ENCODE measurements at places on chromosomes 5 and 9.

- DNase-seq, result no peak
Measured at GRCh38 chr9:72263572-72263971, 101.4 kb downstream of the ZFAND5 start.

DNA sequence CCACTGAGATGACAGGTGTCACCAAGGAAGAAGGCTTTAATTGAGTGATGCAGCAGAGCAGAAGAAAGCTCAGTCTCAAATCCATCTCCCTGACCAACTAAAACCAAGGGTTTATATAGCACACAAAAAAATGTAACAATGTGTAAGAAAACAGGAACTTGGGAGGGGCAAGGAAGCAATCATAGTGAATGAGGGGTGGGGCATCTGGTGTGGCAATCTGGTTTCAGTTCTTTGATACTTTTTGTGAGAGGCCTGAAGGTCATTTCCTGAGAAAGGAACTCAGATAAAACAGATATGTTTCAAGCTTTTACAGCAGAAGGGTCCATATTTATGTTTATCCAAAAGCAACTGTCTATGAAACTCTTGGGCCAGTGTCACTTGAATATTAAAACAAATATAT is 19.7 kb downstream of the CD180 start:
- DNase-seq, result no peak

DNA sequence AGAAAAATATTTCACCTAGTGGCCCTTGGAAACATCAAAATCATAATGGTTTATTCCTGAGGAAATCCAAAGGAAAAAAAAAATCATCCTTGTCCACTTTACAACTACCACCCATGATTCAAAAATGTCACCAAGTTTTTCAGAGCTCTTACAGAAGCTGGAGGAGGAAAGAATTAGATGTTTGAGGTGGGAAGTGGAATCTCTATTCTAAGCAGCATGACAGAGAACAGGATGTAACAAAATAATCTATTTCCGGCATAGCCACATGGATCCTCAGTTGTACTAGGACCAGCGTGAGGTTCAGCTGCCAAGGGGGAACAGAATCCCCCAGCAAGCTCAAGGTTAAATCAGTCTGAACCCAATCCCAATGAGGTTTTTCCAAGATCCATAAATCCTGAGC is 40.2 kb downstream of the FBXW11 start:
- DNase-seq, result no peak

DNA sequence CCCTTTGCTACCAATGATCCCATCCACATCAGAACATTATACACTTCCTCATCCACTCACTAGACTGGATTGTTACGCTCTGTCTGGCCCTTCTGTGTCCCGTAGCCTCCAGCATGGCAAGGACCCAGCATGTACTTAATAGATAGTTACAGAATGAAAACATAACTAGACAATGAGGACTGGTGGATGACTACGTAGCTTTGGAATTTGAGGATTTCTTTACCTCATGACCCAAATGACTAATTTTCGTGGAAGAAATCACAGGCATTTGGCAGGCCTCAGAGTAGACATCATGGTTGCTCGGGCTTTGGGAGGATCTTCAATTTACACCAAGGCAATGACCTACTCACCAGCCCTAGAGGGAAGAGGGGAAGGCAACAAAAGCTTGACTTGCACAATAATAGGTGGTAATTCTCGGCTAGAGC is 299.8 kb downstream of the TLE1 start:
- peak; percentile 82 for DNase-seq

DNA sequence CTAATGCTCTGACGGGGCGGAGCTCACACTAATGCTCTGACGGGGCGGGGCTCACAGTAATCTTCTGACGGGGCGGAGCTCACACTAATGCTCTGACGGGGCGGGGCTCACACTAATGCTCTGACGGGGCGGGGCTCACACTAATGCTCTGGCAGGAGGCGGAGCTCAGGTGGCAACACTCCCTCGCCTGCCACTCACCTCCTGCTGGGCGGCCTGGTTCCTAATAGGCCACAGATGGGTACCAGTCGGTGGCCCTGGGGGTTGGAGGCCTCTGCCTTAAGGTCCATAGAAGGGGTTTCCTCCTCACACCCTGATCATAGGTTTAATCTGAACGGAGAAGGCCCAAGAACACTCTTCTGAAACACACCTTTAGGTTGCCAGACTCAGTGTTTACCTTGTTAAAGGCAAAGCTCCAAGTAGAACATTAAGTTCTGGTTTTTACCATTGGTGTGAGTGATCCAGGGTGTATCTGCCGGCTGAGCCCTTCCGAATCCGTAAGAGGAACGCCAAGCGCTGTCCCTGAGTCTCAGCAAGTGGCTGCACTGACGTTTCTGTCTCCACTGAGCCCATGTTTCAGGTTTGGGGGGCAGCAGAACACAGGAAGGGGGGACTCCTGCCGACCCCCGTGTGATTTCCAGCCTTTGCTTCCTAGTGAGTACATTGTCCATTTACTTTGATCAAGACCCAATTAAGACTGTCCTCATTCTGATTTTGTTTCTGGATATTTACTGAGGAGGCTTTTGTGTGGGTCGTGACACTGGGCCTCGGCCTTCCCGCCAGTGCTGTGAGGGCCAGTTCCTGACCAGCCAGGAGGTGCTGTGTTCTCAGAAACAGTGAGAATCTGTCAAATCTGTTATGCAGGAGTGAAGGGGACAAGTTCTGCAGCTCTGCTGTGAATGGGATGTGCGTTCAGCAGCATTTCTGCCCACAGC is 24.6 kb upstream of the LRRC14B start:
- DNase-seq, result no peak

DNA sequence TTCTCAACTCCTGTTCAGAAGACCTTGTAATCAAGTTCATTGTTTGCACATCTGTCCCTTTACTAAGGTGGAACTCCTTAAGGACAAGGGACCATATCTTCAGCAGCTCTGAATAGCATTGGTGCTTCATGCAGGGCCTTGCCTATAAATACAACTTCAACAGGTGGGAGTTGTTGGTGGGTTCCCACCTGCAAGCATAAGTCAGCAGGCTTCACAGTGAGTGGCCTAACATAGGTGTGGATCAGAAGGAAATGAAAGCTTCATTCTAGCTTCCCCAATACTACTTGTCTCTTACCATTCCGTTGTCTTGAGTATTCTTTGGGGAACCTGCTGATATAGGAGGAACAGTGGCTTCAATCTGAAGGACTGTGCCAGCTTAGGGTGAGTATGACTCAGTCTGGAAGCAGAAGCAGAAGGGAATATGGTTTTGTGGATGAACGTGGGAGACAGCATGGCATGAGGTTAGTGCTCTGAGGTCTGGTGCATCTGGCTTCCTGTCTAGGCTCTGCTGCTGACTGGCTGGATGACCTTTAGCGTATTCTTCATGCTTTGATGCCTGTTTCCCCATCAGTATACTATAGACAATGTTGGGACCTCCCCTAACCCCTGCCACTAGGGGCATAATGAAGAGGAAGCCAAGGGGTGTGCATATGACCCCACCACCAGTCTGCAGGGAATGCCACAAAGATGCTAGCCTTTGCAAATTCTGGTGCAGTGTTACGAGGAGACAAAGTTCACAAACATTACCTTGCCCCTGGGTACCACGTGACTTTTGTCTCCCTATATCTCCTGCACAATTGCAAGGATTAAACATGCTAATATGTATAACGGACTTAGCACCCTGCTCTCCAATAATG is 192.3 kb downstream of the PALM2AKAP2 start:
- no peak for DNase-seq

- DNase-seq, result no peak
Measured at GRCh38 chr9:111274737-111275136, 55.3 kb downstream of the OR2K2 start.

- DNase-seq, result no peak
Measured at GRCh38 chr5:112419986-112420864, 1.1 kb upstream of the EPB41L4A start.

- no peak for DNase-seq
Measured at GRCh38 chr5:39273314-39273954, 54.1 kb upstream of the FYB1 start.

- no peak for DNase-seq
Measured at GRCh38 chr9:87309236-87309635, 188.4 kb upstream of the DAPK1 start.

DNA sequence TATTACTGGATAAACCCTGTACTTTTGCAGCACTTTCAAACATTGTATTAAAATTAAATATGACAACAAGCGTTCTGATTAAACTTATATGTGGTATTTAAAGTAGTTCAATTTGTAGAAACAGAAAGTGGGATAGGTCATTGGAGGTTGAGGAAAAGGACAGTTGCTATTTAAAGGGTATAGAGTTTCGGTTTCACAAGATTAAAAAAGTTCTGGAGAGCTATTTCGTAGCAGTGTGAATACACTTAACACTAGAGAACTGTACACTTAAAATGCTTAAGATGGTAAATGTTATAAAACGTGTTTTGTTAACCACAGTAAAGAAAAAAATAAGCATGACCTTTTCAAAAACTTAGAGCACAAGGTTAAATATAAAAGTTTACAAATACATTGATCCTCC is 382.1 kb downstream of the BRINP1 start:
- no peak for DNase-seq

GRCh38 chr9:111298111-111298510 is 31.9 kb downstream of the OR2K2 start:
- no peak for DNase-seq

DNA sequence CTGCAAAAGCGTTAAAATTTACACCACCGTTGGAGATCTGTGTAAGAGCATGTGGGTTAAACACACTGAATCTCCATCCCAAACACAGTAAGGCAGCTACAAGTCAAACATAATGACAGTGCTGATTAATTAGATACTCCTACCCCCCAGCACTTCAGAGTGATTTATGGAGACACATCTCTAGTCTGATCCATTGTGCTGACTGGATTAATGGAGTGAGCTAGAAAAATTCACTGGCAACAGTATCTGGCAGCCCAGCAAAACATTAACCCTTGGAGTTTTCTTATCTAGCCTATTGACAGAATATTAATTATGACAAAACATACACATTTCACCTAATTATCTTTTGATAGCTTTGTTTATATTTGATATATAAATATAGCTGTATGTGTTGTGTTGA is 188.6 kb upstream of the ISL1 start:
- no peak for DNase-seq

DNA sequence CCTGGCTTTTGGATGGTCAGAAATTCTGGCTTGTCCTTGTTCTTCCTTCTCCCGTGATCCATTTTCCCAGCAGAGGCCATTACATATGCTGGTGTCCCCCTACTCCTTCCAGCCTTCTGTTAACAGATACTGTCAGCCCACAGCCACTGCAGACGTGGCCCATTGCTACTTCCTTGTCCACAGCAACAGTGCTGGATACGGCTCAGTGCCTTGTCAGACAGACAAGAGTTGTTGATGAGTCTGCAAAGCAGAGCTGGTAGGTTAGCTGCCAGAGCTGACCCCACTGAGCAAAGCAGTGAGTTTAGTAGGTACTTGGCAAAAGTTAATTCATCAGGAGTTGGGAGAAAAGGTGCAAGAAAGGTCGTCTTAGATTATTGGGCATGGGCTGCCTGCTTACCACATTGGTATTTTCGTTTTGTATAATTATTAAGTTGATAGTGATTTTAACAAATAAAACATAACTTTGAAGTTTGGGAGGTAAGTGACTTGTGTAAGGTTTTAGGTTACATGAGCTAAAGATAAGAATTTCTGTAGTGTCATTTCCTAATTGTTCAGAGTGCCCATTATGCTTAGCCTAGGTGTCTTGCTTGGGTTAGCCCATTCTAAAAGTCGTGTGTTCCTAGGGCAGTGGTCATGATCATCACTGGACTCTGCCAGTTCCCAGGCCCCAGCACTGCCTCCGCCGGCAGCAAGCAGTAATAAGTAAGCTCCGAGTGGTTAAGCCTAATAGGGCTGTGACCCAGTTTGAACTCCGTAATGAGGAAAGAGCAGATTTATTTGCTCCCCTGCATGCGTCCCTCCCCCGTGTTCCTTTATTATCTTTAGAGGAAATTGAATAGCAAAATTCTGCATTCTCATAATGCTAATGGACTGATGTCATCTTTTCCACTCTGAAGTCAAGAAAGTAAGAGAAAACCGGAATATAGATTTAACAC is 292.0 kb downstream of the FANCC start:
- peak; percentile 80 for DNase-seq

- no peak for DNase-seq
Measured at GRCh38 chr5:72510610-72511181, 3.5 kb upstream of the ZNF366 start.

GRCh38 chr5:6218116-6218515 is 160.2 kb downstream of the MED10 start:
- DNase-seq, result no peak

- DNase-seq, result peak; percentile 36
Measured at GRCh38 chr5:149133795-149134777, 7.2 kb upstream of the ABLIM3 start.

DNA sequence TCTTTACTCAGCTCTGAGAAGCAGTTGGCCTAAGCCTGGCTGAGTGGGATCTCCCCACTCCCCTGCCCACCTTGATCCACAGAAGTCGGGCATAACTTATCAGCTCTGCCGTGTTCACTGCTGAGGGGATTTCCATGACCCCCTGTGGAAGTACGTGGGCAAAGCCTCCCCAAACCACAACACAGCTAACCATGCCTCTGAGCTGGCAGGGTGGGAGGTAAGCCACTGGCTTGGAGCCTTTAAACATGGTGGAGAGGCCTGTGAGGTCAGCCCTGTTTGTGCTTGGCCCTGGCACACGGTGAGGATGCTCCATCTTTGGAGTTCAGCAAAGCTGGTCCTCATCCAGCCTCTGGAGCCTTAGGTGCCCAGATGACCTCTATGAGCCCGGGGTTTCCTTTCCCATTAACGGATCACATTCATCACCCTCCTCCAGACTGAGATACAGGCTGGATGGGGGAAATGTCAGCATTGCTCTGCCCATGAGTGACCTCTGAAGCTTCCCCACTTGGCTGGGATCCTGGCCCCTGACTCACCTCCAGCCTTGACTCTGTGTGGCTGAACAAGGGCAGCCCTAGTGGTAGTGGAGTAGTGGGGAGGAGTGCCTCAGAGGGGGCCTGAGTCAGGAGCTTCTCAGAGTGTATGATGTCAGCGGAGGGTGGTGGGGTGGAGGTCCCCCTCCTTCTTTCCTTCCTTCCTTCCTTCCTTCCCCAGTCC is 6.2 kb downstream of the PDLIM4 start:
- DNase-seq, result peak; percentile 54

- DNase-seq, result no peak
Measured at GRCh38 chr9:92723801-92724323, 40.8 kb downstream of the BICD2 start.

DNA sequence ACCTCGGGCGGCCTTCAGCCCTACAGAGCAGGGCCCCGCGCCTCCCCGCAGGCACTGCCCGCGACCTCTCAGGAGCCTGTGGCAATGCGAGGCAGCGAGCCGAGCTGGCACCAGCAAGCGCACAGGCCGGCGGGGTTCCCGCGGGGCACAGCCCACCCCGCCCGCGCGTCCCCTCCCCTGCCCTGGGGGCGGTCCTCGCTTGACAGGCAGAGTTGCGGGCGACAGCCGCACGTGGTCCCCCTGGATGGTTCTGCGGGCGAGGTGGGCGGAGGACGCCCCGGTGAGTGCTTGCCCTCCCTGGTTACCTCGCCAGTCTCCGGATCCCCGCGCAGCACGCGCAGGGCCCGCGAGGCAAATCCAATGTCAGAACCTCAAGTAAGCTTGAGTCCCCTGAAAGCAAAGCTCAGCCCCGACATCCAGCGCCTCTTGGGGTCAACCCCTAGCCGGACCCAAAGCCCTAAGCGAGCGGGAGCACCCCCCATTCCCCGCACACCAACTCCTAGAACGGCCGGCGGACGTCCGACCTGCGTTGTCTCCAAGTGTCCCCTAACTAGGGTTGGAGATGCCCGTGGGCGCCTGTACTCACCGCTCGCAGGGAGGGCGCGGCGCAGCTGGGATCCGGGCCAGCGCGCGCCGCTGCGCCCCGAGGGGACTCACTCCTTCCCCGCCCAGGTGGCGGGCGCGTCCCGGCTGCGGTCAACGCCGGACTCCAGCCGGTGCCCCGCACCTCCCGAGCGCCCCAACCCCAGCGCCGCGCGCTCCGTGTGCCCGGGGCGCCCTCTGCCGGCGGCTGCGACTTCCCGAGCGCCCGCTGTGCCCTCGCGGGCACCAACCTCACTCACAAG is at the start of gene DRD1:
Gene DRD1 (minus strand): TSS at position 123 of the 845 bp plus-strand sequence. CDS start 1,083 bp downstream, outside the sequence.
- DNase-seq, result no peak
